Vein endothelial cell (primary cell): ENCODE measurements at places on chromosomes 7 and 10. TPM values are rescaled to one million over a fixed set of nuclear protein-coding genes. Genes with fewer than 3 reads are reported as not detected.

The GJC3 gene
- total RNA-seq = 0.19 TPM in 1 of 2 replicates, not detected in the other

The OLAH gene
- under 0.01 TPM in 1 of 2 replicates, not detected in the other for total RNA-seq

The CNPY1 gene
- not detected in 2 replicates for total RNA-seq

The SYT15 gene
- 0.10 and 0.65 TPM in 2 replicates for total RNA-seq

The NUTM2A gene
- total RNA-seq = 0.48 and 0.65 TPM in 2 replicates

The PTPRZ1 gene
- not detected in 2 replicates for total RNA-seq

The NEUROD6 gene
- not detected in 2 replicates for total RNA-seq

The INHBA gene
- 15.4 and 21.2 TPM in 2 replicates for total RNA-seq

The ERVW-1 gene
- not detected in 2 replicates for total RNA-seq

The ASB15 gene
- total RNA-seq = not detected in 2 replicates

The C10orf67 gene
- not detected in 2 replicates for total RNA-seq

The VOPP1 gene
- 166 and 184 TPM in 2 replicates for total RNA-seq

The SNX10 gene
- 0.65 and 2.3 TPM in 2 replicates for total RNA-seq

The LIPN gene
- total RNA-seq = not detected in 2 replicates

The JAZF1 gene
- total RNA-seq = 3.6 and 5.4 TPM in 2 replicates

The CFTR gene
- total RNA-seq = not detected in 2 replicates

The CPN1 gene
- not detected in 2 replicates for total RNA-seq

The PDZD8 gene
- 29.1 and 33.3 TPM in 2 replicates for total RNA-seq

The ATRNL1 gene
- under 0.01 and 0.10 TPM in 2 replicates for total RNA-seq

The PODXL gene
- total RNA-seq = 167 and 193 TPM in 2 replicates

The ACTL6B gene
- not detected in 2 replicates for total RNA-seq

The PLEKHS1 gene
- total RNA-seq = under 0.01 TPM in 1 of 2 replicates, not detected in the other

The WEE2 gene
- not detected in 2 replicates for total RNA-seq
